ENCODE measurements at places on chromosomes 3 and 15. TPM values are rescaled to one million over a fixed set of nuclear protein-coding genes. Genes with fewer than 3 reads are reported as not detected.

The SERPINI2 gene
- total RNA-seq: not detected

The SMCO1 gene
- not detected for total RNA-seq

The GOLGA8N gene
- 4.4 TPM for total RNA-seq

DNA sequence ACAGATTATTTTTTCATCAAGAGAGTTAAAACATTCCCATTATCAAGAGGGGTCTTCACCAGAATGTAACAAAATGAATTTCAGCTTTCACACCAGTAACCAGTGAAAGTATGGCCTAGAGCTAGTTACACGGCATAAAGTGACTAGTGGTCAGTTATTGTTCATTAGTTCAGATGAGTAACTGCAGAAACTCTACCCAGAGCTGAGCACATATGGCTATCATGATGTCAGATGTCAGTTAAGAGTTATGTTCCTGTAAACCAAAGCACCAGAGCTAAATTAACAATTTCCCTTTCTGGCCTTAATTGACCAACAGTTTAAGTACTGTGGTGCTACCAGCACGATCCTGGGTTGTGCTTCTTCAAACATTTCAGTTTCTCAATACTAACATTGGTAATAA is 6.6 kb upstream of the MRPS25 start:
- DNase-seq: no peak
- H3K27ac ChIP-seq: no peak overlapping the region
- no peaks in the 10 kb centered on the region for H3K27me3 ChIP-seq
- peaks cover 51% of the 10 kb centered on the region for H3K36me3 ChIP-seq
- H3K4me3 ChIP-seq: no peak overlapping the region

DNA sequence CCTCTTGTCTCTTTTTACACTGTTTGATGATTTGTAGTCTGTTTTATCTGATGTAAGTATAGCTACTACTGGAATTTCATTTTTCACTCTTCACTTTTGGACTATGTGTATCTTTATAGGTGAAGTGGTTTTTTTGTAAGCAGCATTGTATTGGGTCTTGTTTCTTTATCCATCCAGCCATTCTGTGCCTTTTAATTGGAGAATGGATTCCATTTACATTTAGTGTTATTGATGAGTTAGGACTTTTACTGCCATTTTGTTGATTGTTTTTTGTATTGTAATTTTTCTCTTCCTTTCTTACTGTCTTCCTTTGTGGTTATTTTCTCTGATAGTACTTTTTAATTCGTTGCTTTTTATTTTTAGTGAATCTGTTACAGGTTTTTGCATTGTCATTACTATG is 54.5 kb downstream of the RNF13 start:
- H3K4me1 ChIP-seq: no peaks in the 10 kb centered on the region
- H3K36me3 ChIP-seq: peaks cover 14% of the 10 kb centered on the region
- H3K4me3 ChIP-seq: no peak overlapping the region
- H3K27ac ChIP-seq: no peak overlapping the region

DNA sequence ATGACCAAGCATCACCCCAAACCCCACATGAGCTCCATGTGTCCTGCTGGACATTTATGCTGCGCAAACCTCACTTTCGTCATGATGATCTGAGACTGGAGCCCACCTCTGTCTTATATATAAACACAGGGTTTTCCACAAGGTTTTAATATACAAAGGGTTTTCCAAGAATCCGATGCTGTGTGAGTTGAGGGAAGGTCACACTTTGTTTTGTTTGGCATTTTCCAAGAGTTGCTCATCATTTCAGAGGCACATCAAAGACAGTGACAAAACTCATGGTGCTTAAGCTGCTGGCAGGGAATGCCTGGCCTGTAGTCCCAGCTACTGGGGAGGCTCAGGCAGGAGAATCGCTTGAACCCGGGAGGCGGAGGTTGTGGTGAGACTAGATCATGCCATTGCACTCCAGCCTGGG is 20.0 kb downstream of the EFCC1 start:
- H3K4me3 ChIP-seq: no peak overlapping the region
- H3K36me3 ChIP-seq: no peaks in the 10 kb centered on the region
- no peak overlapping the region for H3K27ac ChIP-seq
- peaks cover 35% of the 10 kb centered on the region for H3K4me1 ChIP-seq

DNA sequence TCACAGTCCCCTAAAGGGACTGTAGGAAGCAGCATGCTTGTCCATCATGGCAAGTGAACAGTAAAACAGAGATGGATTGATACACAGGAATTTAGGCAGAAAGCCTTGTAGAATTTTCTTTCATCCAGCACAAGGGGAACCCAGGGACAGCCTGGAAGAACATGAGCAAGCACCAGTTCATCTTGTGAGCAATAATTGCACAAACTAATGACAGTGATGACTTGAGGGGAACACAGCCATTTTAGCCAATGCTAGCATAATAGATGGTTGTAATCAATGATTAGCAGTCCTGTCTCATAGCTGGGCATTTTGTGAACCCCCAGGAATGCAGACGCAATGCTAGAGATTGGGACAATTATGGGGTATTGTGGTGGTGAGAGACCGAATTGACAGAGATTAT is 6.7 kb downstream of the CD200 start:
- H3K27ac ChIP-seq: no peak overlapping the region
- no peaks in the 10 kb centered on the region for H3K36me3 ChIP-seq
- DNase-seq: no peak

GRCh38 chr3:44184319-44184953 is 57.2 kb upstream of the TOPAZ1 start:
- no peaks in the 10 kb centered on the region for H3K36me3 ChIP-seq
- peaks cover 16% of the 10 kb centered on the region for H3K27me3 ChIP-seq
- no peak overlapping the region for H3K4me3 ChIP-seq
- no peak for DNase-seq

GRCh38 chr3:67034371-67034770 is 36.3 kb downstream of the KBTBD8 start:
- H3K36me3 ChIP-seq: no peaks in the 10 kb centered on the region
- H3K27ac ChIP-seq: no peak overlapping the region
- H3K4me3 ChIP-seq: no peak overlapping the region
- no peaks in the 10 kb centered on the region for H3K27me3 ChIP-seq
- DNase-seq: no peak
- H3K4me1 ChIP-seq: no peaks in the 10 kb centered on the region

- H3K4me1 ChIP-seq: no peaks in the 10 kb centered on the region
- no peak for DNase-seq
- H3K36me3 ChIP-seq: peaks cover 81% of the 10 kb centered on the region
- no peaks in the 10 kb centered on the region for H3K27me3 ChIP-seq
- H3K4me3 ChIP-seq: no peak overlapping the region
Observed at GRCh38 chr3:132522353-132522752, 74.7 kb upstream of the ACKR4 start.

DNA sequence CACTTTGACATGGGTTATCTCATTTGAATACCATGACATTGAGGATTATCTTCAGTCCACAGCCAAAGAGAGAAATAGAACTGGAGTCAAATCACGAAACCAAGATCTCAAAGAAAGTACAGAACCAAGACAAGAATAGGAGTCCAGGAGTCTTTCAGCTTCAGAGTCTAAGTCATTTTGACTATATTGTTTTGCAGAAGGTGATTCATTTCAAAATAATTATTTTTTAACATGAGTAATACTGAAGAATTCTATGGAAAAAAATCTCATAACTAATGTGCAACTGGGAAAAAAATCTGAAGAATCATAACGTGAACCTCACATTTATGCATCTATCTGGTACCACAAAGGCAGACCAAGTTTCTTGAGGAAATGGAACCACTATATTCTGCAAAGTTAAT is 60.3 kb downstream of the UBE3A start:
- no peak for DNase-seq
- H3K36me3 ChIP-seq: peaks cover 31% of the 10 kb centered on the region

GRCh38 chr3:186273586-186273985 is 88.4 kb downstream of the DGKG start:
- DNase-seq: no peak
- H3K36me3 ChIP-seq: no peaks in the 10 kb centered on the region
- H3K4me1 ChIP-seq: no peaks in the 10 kb centered on the region

- H3K4me3 ChIP-seq: no peak overlapping the region
- H3K27ac ChIP-seq: no peak overlapping the region
- H3K27me3 ChIP-seq: peaks cover 89% of the 10 kb centered on the region
- H3K4me1 ChIP-seq: peaks cover 42% of the 10 kb centered on the region
Observed at GRCh38 chr3:43999728-44000319, 241.9 kb upstream of the TOPAZ1 start.

GRCh38 chr15:35693286-35693685 is 147.3 kb upstream of the DPH6 start:
- peaks cover 3% of the 10 kb centered on the region for H3K27me3 ChIP-seq
- no peak for DNase-seq
- no peaks in the 10 kb centered on the region for H3K36me3 ChIP-seq
- no peaks in the 10 kb centered on the region for H3K4me1 ChIP-seq
- no peak overlapping the region for H3K27ac ChIP-seq

DNA sequence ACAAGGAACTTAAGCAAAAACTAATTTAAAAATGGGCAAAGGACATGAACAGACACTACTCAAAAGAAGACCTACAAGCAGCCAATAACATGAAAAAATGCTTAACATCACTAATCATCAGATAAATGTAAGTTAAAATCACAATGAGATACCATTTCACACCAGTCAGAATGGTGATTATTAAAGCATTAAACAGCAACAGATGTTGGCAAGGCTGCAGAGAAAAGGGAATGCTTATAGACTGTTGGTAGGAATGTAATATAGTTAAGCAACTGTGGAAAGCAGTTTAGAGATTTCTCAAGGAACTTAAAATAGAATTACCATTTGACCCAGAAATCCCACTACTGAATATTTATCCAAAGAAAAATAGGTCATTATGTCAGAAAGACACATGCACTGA is 482.2 kb downstream of the SQOR start:
- H3K36me3 ChIP-seq: no peaks in the 10 kb centered on the region
- no peak overlapping the region for H3K4me3 ChIP-seq
- H3K27me3 ChIP-seq: no peaks in the 10 kb centered on the region
- no peak overlapping the region for H3K27ac ChIP-seq

DNA sequence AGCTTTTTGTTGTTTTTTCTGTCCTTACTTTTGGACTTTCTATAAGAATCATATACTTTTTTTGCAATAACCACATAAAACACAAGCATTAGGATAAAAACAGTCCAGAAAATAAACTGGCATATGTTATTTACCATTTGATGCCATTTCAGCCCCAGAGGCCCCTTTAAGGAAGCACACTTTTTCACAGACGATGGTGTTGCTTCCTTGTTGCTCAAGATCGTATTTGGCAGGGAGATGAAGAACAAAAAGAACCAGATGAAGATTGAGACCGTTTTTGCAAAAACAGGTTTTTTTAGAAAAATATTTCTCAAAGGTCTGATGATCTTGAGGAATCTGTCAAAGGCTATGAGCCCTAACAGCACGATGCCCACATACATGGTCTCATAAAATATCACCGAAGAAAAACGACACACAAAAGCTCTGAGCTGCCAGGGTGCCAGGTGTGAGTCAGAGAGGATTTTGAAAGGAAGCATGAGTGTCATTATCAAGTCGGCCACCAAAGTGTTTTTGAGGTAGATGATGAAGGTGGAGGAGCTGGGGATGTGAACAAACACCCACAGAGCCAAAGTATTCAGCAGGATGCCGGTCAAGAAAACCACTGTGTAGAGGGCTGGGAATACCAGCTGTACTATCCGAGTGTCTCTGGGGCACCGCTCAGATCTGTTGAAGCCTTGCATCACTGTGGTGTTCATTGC is 902 bp downstream of the P2RY13 start:
- H3K4me1 ChIP-seq: no peaks in the 10 kb centered on the region
- no peak for DNase-seq
- H3K27me3 ChIP-seq: no peaks in the 10 kb centered on the region
- H3K36me3 ChIP-seq: no peaks in the 10 kb centered on the region
- H3K27ac ChIP-seq: no peak overlapping the region

DNA sequence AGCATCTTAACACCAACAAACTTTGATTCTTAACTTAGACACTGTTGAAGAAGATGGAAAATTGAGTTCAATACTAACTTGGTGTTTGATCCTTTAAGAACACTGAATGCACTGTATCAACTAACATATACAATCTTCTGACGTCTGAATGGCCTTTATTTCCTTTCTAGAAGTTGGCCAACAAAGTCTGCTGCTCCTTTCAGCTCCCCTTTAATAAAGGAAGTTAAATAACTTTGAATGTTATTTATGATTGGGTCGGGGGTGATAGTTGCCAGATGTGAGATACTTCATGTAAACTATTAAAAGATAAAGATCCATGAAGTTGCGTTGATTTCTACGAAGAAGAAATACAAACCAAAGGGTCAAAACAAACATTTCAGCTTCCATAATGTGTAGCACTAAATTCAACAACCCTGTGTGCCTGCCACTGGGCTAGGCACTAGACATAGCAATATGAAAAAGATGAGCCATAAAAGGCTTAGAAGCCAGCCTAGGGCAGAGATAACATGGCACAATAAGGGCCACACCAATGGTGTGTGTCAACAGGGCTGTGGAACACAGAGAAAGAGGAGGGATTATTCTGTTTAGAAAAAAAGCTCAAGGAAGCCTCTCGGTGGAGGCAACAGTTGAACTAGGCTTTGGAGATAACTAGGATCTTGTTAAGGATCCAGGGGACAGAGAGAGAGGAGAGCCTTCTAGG is 337.8 kb downstream of the MECOM start:
- no peaks in the 10 kb centered on the region for H3K27me3 ChIP-seq
- no peak overlapping the region for H3K4me3 ChIP-seq
- no peaks in the 10 kb centered on the region for H3K4me1 ChIP-seq
- no peak overlapping the region for H3K27ac ChIP-seq
- no peak for DNase-seq

DNA sequence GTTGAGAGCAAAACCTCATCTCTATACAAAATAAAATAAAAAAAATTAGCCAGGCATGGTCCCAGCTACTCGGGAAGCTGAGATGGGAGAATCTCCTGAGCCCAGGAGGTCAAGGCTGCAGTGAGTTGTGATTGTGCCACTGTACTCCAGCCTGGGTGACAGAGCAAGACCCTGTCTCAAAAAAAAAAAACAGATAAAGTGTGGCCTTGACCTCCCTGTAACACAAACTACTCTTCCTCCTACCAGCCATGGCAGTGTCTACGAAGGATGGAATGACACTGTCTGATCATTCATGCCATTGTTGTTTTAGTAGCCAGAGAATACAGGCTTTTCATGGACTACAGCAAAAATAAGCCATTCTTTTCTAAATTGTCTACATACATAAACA is 117.1 kb upstream of the IQSEC1 start:
- no peaks in the 10 kb centered on the region for H3K27me3 ChIP-seq
- no peak for DNase-seq
- H3K36me3 ChIP-seq: no peaks in the 10 kb centered on the region
- H3K4me3 ChIP-seq: no peak overlapping the region
- H3K27ac ChIP-seq: no peak overlapping the region
